CD4-positive, alpha-beta memory T cell (primary cell): ENCODE measurements at places on chromosomes 1 and 21.

DNA sequence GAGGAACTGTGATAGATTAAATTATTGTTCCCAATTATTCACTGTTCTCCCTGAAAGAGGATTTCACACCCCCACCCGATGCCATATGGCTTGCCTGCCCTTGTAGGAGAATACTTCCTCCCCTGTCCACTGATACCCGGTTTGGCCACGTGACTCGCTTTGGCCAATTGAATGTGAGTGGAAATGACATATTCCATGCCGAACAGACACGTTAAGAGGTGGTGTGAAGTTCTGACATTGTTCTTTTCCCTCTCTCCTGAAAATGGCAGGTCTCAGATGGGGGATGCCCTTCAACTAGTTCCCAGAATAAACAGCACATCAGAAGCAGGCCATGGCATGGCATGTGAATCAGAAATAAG lies 5.3 kb downstream of the STUM start:
- no peak for DNase-seq

- no peak for DNase-seq
These were observed 38.2 kb downstream of the CRYAA start for GRCh38 chr21:43207043-43207315.

- DNase-seq: no peak
These were observed 2.5 kb upstream of the GJC2 start for GRCh38 chr1:228147151-228147693.

GRCh38 chr1:6905790-6906189 lies 120.5 kb downstream of the CAMTA1 start:
- DNase-seq: no peak

- no peak for DNase-seq
These were observed 104.5 kb downstream of the NGF start for GRCh38 chr1:115233598-115233997.

DNA sequence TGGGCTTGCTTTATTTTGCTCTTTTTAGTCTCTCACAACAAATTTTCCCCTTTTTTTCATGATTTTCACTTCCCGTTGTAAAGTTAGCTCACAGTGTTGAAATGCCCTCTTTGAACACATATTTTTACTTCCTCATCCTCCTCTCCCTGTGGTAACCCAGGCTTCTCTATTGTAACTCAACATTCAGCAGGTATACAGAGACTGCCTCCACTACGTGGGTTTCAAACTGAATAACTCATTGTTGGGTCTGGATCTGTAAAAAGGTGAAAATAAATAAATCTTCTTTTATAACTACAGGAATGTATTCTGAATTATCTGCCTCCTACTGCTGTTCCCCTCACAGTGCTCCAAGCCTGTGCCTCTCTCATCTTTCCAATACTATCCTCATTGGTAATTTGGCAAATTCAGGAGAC lies 166.4 kb downstream of the RUNX1 start:
- DNase-seq: no peak

GRCh38 chr1:7043191-7043549 lies 257.9 kb downstream of the CAMTA1 start:
- no peak for DNase-seq

DNA sequence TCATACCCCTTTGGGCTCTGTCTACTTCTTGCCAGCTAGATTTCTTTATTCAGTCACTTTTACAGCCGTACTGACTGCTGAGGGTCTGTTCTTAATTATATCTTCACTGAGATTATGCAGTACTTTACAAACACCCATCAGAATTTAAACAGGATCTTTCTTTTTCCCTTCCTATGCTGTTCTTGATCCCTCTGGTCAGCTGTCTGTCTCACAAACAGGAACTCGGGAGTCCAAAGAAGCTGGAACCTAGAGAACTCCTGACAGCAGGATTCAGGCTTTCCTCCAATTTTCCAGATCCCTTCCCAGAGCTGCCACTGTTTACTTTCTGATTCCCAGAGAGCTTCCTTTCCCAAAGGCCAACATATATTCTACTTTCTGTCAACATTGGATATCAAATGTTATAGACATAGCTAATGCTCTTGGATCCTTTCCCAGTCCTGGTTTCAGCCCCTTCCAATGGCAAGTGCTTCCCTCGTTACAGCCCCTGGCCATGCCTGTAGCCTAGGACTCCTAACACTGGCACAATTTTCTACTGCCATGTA lies 59.5 kb downstream of the ATP2B4 start:
- no peak for DNase-seq

- DNase-seq: no peak
These were observed 36.9 kb downstream of the GDAP2 start for GRCh38 chr1:117892512-117892911.

DNA sequence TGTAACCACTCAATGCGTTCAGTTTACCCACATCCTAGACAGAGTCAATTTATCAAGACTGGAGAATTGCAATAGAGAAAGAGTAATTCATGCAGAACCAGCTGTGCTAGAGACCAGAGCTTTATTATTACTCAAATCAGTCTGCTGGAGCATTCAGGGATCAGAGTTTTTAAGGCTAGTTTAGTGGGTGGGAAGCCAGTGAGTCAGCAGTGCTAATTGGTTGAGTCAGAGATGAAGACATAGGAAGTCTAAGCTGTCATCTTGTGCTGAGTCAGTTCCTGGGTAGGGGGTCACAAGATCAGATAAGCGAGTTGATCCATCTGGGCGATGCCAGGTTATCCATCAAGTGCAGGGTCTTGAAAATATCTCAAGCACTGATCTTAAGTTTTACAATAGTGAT lies 499.6 kb downstream of the MRPL39 start:
- no peak for DNase-seq

GRCh38 chr1:79787631-79788030 lies 781.1 kb upstream of the ADGRL4 start:
- no peak for DNase-seq

GRCh38 chr1:20728371-20729154 lies 3.9 kb downstream of the SH2D5 start:
- no peak for DNase-seq

DNA sequence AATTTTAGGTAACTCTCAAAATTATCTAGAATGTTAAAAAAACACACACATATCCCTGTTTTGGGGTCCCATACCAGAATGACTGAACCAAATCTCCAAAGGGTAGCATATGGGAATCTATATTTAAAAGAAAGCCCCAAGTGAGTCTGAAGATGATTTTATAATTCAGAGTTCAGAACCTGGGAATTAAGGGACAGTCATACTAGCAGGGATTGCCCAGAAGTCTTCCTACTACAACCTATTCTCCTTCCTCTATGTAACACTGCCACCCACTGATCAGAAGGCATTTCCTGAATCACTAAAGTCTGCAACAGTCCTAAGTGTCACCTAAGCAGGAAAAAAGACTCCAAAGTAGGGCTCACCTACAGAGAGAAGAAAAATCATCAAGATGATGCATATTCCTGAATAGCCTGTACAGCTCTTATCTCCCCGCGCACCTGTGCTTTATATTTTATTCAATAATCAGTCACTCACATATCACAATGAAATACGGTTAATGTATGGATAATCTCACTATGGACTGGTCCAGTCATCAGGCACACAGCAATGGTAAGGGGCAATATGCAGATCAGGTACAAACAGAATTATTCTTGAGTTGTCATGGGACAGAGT lies 4.9 kb downstream of the RGS1 start:
- peak; percentile 48 for DNase-seq

DNA sequence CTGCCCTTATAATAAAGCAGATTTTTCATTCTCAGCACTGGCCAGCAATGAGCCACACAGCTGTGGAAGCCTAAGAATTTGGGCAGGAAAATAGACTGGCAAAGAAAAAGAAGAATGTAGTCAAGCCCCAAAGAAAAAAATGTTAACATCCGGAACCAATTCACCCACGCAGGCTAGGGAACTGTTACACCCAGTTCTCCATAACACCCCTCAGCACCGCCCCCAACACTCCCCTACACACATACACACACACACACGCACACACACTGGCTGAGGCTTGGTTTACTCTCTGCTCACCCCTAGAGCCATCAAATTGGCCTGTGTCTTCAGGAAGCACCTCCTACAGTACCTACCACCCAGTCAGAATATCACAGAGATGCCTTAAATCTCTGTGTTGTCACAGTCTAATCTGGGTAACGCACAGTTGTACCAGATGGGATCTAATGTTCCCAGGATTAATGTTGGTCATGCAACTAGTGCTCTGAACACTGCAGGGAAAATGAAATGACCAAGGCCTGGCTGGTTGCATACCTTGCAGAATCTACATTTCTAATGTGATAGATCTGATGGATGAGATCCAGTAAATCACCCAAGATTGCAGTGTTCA lies 14.5 kb downstream of the TBX15 start:
- DNase-seq: no peak

- no peak for DNase-seq
These were observed 180.8 kb downstream of the NPHP4 start for GRCh38 chr1:5811419-5811818.
